GM12865 (cell line): ENCODE measurements at places on chromosomes 16 and 17.
A peak's percentile ranks its signal among the peaks of the same experiment; 100 is the strongest.

DNA sequence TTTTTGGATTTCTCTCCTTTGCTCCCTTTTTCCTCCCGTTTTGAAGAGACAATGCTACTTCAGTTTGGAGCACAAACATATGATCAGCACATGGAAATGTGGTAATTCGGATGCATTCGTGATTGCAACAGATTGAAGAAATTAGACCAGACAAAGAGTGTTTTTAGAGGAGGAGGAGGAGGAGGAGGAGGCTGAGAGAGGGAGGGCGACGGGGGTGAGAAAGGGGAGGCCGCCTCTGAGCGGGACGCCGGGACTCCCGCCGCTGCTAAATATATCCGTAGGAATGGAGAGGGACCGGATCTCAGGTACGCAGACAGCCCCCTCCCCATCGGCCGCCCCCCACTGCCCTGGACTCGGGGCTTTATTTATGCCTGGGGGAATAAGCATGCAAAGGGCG, 179.3 kb downstream of the SEC14L1 start:
- no peak for DNase-seq

- no peak for DNase-seq
Measured at GRCh38 chr17:16938496-16939207, 33.3 kb downstream of the TNFRSF13B start.

DNA sequence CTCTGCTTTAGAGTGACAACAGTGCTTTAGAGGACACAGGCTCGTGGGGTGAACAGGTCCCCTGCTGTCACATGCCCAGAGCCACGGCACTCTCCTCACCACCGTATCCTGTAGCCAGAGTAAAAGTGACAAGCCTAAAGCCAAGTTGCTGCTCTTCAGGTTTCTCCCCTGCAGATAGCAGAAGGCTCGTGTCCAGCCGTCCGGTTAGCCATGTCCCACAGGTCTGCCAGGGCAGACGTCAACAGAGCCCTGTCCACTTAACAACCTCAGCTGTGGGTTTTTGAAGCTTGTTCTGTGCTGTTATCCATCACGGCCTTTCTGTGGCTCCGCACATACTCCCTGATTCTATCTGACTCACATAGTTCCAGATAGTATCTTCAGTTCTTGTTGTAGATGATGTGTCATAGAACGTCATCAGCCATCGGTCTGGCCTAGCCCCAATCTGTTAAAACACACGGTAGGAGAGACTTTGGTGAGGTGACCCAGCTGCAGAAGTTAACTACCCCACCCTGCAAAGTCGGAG, 100.7 kb downstream of the SOCS1 start:
- no peak for DNase-seq

- no peak for DNase-seq
Measured at GRCh38 chr16:58821886-58822285, 87.8 kb upstream of the GOT2 start.

- no peak for DNase-seq
Measured at GRCh38 chr17:6239241-6239798, 169.1 kb downstream of the WSCD1 start.

DNA sequence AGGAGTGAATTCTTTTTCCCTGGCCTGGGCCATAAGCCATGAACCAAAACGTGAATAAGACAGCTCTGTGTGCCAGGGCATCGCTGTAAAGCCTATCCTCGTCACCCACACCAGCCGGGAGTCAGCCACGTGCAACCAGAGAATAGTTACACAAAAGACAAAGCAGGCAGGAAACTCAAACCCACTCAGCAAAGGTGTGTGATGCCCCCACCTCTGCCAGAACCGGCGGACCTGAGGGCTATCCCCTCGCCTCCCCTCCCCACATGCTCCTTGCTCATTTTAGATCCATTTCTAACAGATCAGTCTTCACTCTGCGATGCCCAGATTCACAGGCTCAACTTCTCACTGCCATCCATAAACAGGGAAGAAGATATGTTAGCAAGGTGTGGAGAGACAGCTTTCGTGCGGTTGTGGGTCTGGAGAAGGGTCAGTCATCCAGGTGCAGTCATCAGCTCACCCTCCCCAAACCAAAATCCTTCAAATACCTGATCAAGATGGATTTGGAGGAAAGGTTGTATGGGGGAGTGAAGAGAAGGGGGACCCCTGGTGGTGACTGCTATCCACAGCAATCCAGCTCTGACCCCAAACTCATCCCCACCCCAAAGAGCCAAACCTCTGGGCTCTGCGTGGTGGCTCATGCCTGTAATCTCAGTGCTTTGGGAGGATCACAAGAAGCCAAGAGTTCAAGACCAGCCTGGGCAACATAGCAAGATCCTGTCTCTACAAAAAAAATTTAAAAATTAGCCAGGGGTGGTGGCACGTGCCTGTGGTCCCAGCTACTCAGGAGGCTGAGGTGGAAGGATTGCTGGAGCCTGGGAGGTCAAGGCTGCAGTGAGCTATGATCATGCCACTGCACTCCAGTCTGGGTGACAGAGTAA, 219.2 kb downstream of the C16orf78 start:
- peak; percentile 76 for DNase-seq

DNA sequence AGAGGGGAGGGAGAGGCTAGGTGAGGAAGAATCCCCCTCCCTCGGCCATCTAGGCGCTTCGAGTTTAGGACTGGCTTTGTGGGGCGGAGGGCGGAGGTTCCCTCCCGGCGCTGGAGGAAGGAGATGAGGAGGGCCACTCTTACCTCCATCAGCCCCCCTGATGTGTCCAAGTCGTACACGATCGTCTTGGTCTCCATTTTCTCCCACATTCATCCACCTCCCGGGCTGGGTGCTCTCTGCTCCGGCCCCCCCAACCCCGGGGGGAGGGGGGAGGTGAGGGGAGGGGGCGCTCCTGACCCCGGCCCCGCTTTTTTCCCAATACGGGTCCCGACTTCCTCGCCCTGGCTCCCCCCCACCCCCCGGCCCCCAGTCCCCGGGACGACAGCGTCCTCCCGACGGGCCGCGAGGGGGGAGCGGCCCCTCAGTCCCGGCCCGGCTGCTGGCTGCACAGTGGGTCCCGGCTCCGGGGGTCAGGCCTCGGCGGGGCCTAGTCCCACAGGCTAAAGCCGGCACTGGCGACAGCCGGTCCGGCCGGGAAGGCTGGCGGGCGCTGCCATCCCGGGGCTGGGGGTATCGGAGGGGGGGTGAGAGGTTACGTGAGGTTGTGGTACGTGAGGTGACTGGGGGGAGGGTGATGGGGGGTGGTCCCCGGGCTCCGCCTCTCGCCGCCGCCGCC, 428 bp downstream of the PHF12 start:
- no peak for DNase-seq

- DNase-seq = no peak
Measured at GRCh38 chr16:11010575-11011221, 66.3 kb downstream of the CLEC16A start.

DNA sequence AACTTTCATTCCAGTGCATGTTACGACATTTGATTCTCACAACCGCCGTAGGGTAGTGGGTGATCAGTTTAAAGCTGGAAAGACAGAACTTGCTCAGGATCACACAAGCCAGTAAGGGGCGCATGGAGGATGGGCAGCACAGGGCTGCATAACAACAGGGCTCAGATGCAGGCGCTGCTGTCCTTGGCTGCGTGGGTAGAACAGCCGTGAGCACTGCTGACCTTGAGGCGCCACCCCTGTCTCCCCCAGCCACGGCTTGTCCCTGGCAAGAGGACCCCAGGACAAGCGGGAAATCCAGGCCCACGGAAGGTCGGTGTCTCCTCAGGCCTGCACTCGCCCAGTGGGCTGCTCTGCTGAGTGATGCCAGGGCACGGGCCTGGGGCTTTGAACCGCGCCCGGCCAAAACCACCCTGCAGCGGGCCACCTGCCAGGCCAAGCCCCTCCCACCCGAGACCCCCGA, 84.7 kb downstream of the LMF1 start:
- no peak for DNase-seq

- no peak for DNase-seq
Measured at GRCh38 chr17:28765038-28765437, 21.2 kb downstream of the TRAF4 start.

- DNase-seq = no peak
Measured at GRCh38 chr16:901715-902601, 68.8 kb downstream of the LMF1 start.

DNA sequence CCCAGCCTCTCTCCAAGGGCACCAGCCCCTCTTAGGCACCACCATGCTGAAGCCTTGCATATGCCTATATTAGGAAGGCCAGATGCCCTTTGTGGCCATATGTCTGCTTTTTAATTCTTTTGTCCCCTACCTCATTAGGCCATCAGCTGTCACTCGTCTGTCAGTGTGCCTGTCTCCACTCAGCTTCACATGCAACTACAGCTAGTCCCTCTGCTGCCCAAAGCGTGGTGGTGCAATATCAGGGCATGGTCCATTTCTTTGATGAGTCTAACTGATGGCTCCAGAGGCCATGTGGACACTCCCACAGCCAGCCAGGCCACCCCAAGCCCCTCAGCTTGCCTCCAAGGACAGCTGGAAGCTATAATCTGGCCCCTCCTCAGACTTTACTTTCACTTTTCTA, 36.3 kb downstream of the MYO18A start:
- peak; percentile 61 for DNase-seq

GRCh38 chr16:9092282-9092977, 986 bp downstream of the HAPSTR1 start:
- peak; percentile 44 for DNase-seq

- peak; percentile 80 for DNase-seq
Measured at GRCh38 chr16:88785106-88785924, at the start of gene PIEZO1. TSS of gene PIEZO1 (minus strand) at chr16:88785220. CDS start at chr16:88784964, 256 bp downstream.

DNA sequence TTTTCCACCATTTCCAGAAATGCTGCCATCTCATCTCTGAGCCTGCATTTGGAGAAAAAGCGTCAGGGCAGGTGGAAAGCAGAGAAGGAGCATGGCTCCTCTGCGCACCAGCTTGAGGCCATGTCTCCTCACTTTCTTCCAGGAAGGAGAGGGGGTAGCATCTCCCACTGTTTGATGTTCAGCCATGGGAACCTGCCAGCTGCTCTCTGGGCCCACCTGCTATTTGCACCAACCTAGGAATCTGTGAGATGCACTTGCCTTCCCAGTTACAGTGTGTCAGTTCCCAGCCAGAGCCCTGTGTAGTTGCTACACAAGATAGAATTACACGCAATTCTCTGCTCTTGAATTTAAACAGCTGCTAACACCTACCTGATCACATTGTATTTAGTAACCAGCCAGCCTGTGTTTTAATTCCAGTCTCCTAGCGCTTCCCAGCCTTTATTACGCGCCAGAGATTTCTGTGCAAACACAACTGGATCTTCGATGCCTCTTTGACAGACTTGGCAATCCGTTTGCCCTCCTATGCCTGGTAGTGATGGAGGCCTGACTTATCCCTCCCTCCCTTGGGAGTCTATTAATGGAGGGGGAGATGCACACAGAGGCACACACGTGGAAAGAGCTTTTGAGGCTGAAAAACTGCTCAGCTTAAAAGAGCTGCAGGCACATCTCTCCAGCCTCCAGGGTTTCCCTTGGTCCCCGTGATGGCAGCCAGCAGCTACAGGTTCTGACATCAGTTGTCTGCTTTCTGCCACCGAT, 98.1 kb upstream of the SEC14L1 start:
- no peak for DNase-seq

- DNase-seq = no peak
Measured at GRCh38 chr16:84326545-84326944, 31.9 kb downstream of the WFDC1 start.

DNA sequence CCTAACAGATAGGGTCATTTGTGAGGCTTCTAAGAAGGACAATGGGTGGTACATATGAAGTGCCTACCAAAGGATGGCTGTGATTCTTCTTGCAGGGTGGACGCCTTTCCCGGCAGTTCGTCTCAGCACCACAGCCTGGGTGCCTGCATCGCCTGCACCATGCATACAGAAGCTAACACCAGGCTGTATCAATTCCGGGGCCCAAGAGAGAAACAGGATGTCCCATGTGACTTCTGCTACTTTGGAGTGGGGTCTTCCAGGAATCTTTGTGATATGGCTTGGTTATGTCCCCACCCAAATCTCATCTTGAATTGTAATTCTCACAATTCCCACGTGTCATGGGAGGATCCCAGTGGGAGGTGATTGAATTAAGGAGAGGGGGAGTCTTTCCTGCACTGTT, 251.6 kb upstream of the TNRC6C start:
- DNase-seq = no peak

GRCh38 chr17:14214271-14214670, 22.4 kb downstream of the CDRT15 start:
- DNase-seq = no peak

GRCh38 chr17:81013642-81014041, 21.3 kb upstream of the BAIAP2 start:
- DNase-seq = no peak

DNA sequence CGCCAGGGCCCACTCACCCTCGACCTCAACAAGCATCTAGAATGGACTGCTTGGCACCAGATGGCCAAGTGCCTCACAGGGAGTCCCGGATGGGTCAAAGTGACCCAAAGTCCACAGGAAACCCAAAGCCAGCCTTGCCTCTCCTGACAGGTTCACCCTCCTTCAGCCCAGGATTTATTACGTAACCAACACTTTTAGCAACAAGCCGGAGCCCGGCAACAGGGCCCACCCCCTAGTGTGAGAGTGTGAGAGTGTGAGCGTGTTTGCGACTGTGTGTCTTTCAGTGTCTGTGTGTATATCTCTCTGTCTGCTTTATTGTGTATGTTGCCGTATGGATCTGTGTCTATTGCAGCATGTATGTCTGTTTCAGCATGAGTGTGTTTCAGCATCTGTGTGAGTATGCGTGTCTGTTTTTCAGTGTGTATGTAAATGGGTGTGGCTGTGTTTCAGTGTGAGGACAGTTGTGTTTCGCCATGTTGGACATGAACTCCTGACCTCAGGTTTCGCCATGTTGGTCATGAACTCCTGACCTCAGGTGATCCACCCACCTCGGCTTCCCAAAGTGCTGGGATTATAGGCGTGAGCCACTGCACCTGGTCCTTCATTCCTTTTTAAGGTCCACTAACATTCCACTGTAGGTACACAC, 13.7 kb upstream of the PEMT start:
- DNase-seq = no peak

GRCh38 chr17:29677221-29677791, 54.6 kb upstream of the CORO6 start:
- no peak for DNase-seq

GRCh38 chr17:57955183-57955931, at the start of gene CUEDC1:
TSS of gene CUEDC1 (minus strand) at chr17:57955412. CDS start at chr17:57885564, 69,848 bp downstream.
- DNase-seq = peak; percentile 54

DNA sequence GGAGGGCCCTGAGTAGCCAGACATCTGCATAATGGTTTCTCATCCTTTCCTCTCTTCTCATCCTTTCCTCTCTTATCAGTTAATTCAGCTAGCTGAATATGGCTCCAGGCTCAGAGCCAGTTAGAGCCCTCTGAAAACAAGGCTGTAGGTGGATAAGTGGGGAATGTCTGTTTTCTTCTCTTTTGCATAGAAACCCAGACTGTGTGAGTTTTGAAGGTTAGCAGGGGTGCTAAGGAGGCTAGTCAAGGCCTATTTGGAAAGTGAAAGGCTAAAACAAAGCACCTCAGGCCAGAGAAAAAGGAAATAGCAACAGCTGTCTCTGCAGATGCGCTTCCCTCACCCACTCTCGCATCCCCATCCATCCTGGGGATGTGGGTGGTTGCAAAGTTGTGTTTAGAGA, 420.9 kb downstream of the SHISA9 start:
- DNase-seq = peak; percentile 50
